ENCODE measurements at places on chromosomes 1 and 21.

- H3K36me3 ChIP-seq = peaks cover 15% of the 10 kb centered on the region
- DNase-seq = no peak
- peak overlapping the region; percentile 91 for H3K27ac ChIP-seq
- peaks cover 27% of the 10 kb centered on the region for H3K4me1 ChIP-seq
- H3K4me3 ChIP-seq = peak overlapping the region; percentile 96
These were observed 1.6 kb downstream of the DDI2 start for GRCh38 chr1:15618655-15619525.

DNA sequence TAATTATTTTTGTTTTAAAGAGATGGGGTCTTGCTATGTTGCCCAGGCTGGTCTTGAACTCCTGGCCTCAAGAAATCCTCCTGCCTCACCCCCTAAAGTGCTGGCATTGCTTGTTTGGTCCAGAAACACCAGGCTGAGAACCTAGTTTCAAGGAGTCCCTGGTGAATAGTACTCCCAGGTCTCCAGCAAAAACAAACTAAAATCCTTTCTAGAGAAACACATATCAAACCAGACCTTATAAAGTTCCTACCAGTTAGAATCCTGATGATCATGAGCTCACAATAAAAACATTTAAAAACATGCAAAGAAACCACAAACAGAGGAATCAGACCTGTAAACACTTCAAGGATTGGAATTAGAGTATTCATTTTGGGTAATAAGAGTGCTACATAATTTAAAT lies 34.4 kb upstream of the PADI1 start:
- DNase-seq = no peak
- no peaks in the 10 kb centered on the region for H3K27me3 ChIP-seq
- peaks cover 25% of the 10 kb centered on the region for H3K4me1 ChIP-seq
- peak overlapping the region; percentile 93 for H3K27ac ChIP-seq
- H3K4me3 ChIP-seq = no peak overlapping the region

DNA sequence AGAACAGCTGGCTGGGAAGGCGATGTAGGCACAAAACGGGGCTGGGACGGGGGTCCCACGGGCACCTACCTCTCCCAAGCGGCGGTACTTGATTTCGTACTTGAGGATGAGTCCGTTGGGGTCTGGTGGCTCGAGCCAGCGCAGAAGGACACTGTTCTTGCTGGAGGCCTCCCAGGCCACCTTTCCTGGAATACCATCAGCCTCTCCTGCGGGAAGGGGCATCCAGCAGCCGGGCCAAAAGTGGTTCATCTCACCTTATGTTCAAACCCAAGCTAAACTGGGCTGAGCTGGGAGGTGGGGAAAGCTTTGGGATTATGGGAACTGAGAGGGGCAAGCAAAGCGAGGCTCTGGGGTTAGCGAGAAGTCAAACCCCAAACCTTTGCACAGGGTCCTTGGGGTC lies 14.3 kb downstream of the INSRR start:
- no peak overlapping the region for H3K27ac ChIP-seq
- H3K36me3 ChIP-seq = no peaks in the 10 kb centered on the region
- no peaks in the 10 kb centered on the region for H3K27me3 ChIP-seq
- H3K4me1 ChIP-seq = no peaks in the 10 kb centered on the region
- no peak overlapping the region for H3K4me3 ChIP-seq
- DNase-seq = no peak

- no peaks in the 10 kb centered on the region for H3K4me1 ChIP-seq
- H3K27ac ChIP-seq = no peak overlapping the region
- H3K36me3 ChIP-seq = no peaks in the 10 kb centered on the region
- no peak for DNase-seq
- H3K27me3 ChIP-seq = peaks cover 5% of the 10 kb centered on the region
These were observed 1296.5 kb downstream of the MRPL39 start for GRCh38 chr21:24310788-24311187.

- H3K4me1 ChIP-seq = peaks cover 18% of the 10 kb centered on the region
- H3K27ac ChIP-seq = no peak overlapping the region
- no peak for DNase-seq
- no peaks in the 10 kb centered on the region for H3K27me3 ChIP-seq
These were observed 41.8 kb downstream of the PHC2 start for GRCh38 chr1:33388805-33389771.

DNA sequence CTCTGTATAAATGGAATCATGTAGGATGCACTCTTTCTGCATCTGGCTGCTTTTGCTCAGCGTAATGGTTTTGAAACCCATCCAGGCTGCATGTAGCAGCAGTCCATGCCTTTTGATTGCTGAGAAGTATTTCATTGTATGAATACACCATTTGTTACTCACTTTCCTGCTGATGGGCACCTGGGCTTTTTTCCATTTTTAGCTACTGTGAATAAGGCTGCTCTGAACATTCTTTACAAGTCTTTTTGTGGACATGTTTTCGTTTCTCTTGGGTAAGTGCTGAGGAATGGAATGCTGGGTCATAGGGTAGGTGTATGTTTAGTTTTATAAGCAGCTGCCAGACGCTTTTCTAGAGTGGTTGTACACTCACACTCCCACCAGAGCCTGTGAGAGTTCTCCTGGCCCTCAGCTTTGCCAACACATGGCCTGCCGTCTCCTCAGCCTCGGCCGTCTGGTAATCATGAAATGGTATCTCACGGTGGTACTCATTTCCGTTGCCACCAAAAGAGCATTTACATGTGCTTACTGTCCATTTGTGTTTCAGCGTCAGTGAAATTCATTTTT lies 22.7 kb downstream of the SLX9 start:
- no peak overlapping the region for H3K4me3 ChIP-seq
- H3K27me3 ChIP-seq = no peaks in the 10 kb centered on the region
- H3K27ac ChIP-seq = peak overlapping the region; percentile 60
- no peak for DNase-seq

GRCh38 chr1:59393211-59394180 lies 96.6 kb downstream of the FGGY start:
- DNase-seq = no peak
- H3K36me3 ChIP-seq = no peaks in the 10 kb centered on the region
- H3K27me3 ChIP-seq = no peaks in the 10 kb centered on the region
- H3K27ac ChIP-seq = no peak overlapping the region

- H3K4me1 ChIP-seq = no peaks in the 10 kb centered on the region
- DNase-seq = no peak
- H3K27ac ChIP-seq = no peak overlapping the region
- no peaks in the 10 kb centered on the region for H3K36me3 ChIP-seq
- H3K4me3 ChIP-seq = no peak overlapping the region
These were observed 252.4 kb upstream of the DUSP10 start for GRCh38 chr1:221994274-221994698.

GRCh38 chr21:46424039-46424591 lies 34.6 kb upstream of the DIP2A start:
- H3K27me3 ChIP-seq = no peaks in the 10 kb centered on the region
- DNase-seq = no peak
- no peaks in the 10 kb centered on the region for H3K4me1 ChIP-seq
- H3K27ac ChIP-seq = no peak overlapping the region

DNA sequence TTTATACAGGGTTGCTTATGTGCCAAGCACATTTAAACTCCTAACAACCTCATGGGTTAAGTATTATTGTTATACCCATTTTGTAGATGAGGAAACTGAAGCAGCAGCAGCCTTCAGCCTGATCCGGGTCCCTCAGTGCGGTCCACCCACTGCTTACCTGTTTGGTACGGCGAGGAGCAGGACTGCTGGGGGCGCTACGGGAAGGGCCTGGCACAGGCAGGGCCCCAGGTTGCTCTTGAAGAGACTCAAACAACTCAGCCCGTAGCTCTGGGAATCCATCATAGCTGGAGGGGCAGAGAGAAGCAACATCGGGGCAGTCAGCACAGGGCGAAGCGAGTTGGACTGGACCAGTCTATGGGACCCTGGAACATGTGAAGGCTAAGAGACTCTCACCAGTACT lies 9.2 kb downstream of the DENND4B start:
- H3K36me3 ChIP-seq = peaks cover 83% of the 10 kb centered on the region
- H3K4me1 ChIP-seq = no peaks in the 10 kb centered on the region
- H3K4me3 ChIP-seq = no peak overlapping the region
- H3K27me3 ChIP-seq = no peaks in the 10 kb centered on the region

DNA sequence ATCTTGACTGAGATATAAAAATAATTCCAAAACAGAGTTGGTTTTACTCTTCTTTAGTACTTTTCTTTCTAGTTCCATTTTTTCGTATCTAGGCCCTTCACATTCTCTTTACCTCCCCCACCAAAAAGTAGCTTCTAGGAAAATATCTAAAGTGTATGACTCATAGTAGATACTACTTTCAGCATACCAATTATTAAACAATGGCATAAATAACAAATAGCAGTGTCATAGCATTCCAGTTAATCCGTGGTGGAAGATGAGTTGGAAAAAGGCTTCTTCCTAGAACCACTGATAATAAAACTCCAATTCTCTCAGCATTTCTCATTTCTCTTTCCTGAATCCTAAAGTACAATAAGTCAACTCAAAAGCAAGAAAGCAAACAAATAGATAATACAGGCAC lies 859.0 kb upstream of the B3GALT2 start:
- no peaks in the 10 kb centered on the region for H3K27me3 ChIP-seq
- peak overlapping the region; percentile 36 for H3K27ac ChIP-seq
- no peak for DNase-seq
- no peaks in the 10 kb centered on the region for H3K36me3 ChIP-seq
- H3K4me1 ChIP-seq = peaks cover 12% of the 10 kb centered on the region
- H3K4me3 ChIP-seq = no peak overlapping the region

- peak overlapping the region; percentile 100 for H3K4me3 ChIP-seq
- no peaks in the 10 kb centered on the region for H3K27me3 ChIP-seq
- DNase-seq = no peak
- H3K36me3 ChIP-seq = peaks cover 15% of the 10 kb centered on the region
These were observed 891 bp downstream of the RPS6KA1 start for GRCh38 chr1:26530410-26530894.

GRCh38 chr1:39183503-39184353 lies 20.8 kb upstream of the MACF1 start:
- H3K27ac ChIP-seq = peak overlapping the region; percentile 98
- no peak overlapping the region for H3K4me3 ChIP-seq
- peak; percentile 93 for DNase-seq
- no peaks in the 10 kb centered on the region for H3K27me3 ChIP-seq
- H3K4me1 ChIP-seq = peaks cover 55% of the 10 kb centered on the region
- H3K36me3 ChIP-seq = no peaks in the 10 kb centered on the region

GRCh38 chr1:25500694-25501093 lies 42.7 kb upstream of the LDLRAP1 start:
- no peaks in the 10 kb centered on the region for H3K27me3 ChIP-seq
- H3K36me3 ChIP-seq = peaks cover 6% of the 10 kb centered on the region
- DNase-seq = no peak
- no peak overlapping the region for H3K4me3 ChIP-seq
- peaks cover 4% of the 10 kb centered on the region for H3K4me1 ChIP-seq

- H3K4me3 ChIP-seq = no peak overlapping the region
- no peaks in the 10 kb centered on the region for H3K27me3 ChIP-seq
- H3K36me3 ChIP-seq = no peaks in the 10 kb centered on the region
- no peak overlapping the region for H3K27ac ChIP-seq
These were observed 94.0 kb upstream of the KCND3 start for GRCh38 chr1:112083487-112083886.

DNA sequence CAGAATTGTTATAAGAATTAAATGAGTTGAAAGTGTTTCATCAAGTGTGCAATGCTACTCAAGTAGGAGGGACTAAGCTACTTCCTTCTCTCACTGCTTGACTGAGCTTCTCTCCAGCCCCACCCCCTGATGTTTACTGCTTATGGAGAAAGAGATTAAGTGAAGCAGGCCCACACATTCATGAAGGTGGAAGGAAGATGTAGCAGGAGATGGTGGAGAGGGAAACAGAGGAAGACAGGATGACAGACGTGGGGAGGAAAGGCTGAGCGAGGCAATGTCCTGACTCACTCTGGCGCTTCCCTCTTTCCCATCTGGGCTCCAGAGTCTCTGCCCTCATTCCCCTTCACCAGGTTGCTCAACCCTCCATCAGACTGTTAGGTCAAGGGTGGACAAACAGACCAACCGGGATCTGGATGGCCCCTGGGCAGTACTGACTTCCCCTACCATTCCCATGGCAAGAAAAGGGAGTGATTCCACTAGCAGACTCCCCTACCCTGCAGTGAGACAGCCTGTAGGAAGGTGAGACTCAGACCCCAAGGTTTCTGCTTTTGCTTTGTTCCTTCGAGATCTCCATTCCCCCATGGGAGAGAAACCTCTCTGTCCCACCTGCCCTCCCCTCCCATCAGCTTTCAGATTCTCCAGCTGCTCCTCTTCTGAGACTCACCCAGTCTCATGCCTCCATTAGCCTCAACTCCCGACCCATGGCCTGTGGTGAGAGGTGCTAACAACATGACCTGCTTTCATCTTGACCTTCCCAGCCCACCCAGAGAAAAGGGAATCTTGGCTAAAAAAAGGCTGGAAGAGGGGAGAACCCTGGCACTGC lies 3.1 kb upstream of the ARHGEF2 start:
- DNase-seq = no peak
- peaks cover 37% of the 10 kb centered on the region for H3K36me3 ChIP-seq
- peak overlapping the region; percentile 61 for H3K4me3 ChIP-seq
- peaks cover 38% of the 10 kb centered on the region for H3K4me1 ChIP-seq
- H3K27me3 ChIP-seq = no peaks in the 10 kb centered on the region

DNA sequence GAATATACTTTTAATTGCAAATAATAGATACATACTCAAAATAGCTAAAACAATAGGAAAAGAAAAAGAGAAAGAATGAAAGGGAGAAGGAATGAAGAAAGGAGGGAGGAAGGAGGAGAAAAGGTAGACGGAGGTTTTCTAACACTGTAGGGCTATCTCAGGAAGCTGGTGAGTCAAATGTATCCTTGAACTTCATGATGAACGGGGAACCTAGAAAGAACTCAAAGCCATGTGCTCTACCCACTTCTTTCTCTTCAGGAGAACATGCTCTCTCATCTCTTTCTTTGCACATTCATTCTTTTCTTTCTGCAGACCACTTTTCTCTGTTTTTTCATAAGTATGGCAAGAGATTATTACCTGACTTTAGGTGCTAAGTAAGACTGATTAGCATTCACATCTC lies 37.3 kb upstream of the ZNF644 start:
- no peak overlapping the region for H3K4me3 ChIP-seq
- no peak for DNase-seq
- H3K27ac ChIP-seq = no peak overlapping the region
- no peaks in the 10 kb centered on the region for H3K36me3 ChIP-seq
- H3K4me1 ChIP-seq = no peaks in the 10 kb centered on the region

GRCh38 chr1:63723602-63724001 lies 50.2 kb upstream of the ROR1 start:
- H3K27me3 ChIP-seq = no peaks in the 10 kb centered on the region
- no peak for DNase-seq
- H3K4me1 ChIP-seq = no peaks in the 10 kb centered on the region
- H3K36me3 ChIP-seq = no peaks in the 10 kb centered on the region
- H3K4me3 ChIP-seq = no peak overlapping the region

DNA sequence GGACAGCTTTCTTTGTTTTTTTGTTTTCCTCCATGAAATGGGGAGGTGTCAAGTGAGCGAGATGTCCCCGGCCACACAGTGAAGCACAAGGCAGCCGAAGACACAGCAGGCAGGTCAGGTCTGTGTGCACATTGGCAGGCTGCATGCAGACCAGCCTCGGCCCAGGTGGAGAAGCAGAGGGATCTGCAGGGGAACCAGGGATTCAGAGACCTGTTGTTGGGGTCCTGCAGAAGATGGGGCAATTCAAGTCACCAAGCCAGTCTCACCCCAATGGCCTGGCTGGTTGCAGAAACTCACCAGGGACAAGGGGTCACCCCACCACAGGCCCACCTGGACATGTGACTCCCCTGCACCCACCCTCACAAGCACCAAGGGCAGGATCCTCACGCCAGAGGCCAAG lies 4.0 kb upstream of the ABCG1 start:
- no peaks in the 10 kb centered on the region for H3K36me3 ChIP-seq
- H3K27me3 ChIP-seq = no peaks in the 10 kb centered on the region
- H3K4me3 ChIP-seq = no peak overlapping the region
- peak; percentile 28 for DNase-seq
- no peak overlapping the region for H3K27ac ChIP-seq
- H3K4me1 ChIP-seq = peaks cover 3% of the 10 kb centered on the region

GRCh38 chr1:226712742-226713419 lies 26.2 kb downstream of the ITPKB start:
- no peak for DNase-seq
- no peak overlapping the region for H3K27ac ChIP-seq
- no peaks in the 10 kb centered on the region for H3K4me1 ChIP-seq
- no peak overlapping the region for H3K4me3 ChIP-seq
- no peaks in the 10 kb centered on the region for H3K27me3 ChIP-seq
- H3K36me3 ChIP-seq = no peaks in the 10 kb centered on the region
